ENCODE measurements at places on chromosomes 2 and 18.
A peak's percentile ranks its signal among the peaks of the same experiment; 100 is the strongest.

DNA sequence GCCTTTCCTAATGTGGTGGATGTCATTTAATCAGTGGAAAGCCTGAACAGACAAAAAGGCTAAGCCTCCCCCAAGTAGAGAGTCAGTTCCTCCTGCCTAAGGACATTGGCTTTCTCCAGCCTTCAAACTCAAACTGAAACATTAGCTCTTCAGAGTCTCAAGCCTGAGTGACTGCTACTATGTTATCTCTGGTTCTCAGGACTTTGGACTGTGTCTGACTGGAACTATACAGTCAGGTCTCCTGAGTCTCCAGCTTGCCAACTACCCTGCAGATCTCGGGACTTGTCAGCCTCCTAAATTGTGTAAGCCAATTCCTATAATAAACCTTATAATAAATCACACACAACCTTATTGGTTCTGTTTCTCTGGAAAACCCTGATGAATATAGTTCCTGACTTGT is 12.6 kb downstream of the HYCC2 start:
- DNase-seq = no peak

DNA sequence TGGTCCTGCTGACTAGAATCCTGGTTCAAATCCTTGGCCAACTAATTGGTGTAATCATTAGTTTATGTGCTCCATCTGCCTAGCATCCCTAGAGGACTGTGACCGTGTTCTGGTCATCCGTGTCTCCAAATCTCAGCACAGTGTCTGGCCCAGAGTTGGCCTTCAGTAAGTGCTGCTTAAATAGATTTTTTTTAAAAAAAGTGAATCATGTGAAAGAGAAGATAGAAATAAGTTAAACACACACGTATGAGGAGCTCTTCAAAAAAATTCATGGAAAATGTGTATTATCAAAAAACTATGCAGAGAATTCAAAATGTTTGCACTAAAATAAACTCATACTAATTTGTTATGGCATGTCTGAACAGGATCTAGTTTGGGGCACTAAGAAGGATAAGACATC is 129.3 kb upstream of the TLK1 start:
- no peak for DNase-seq

GRCh38 chr2:43749583-43749982 is 24.3 kb upstream of the DYNC2LI1 start:
- no peak for DNase-seq

DNA sequence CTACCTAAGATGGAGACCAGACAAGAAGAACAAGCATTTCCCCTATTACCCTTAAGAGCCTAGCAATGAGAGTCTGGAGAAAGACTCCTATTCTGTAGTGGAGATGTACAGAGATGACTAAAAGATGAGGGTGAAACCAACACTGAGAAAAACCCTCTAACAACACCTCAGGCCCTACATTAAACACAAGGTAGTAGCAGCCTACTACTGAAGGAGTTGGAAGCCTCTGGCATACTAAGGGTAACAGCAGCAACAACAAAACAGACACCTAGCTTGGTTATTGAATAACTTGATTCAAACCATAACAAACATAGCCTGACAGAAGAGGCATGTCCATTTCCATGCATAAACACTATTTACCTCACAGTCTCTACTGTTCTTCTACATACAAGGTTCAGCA is 60.5 kb downstream of the UGP2 start:
- DNase-seq = no peak

GRCh38 chr2:239775623-239776435 is 249.3 kb downstream of the NDUFA10 start:
- DNase-seq = no peak

- no peak for DNase-seq
Observed at GRCh38 chr2:205808486-205809121, 126.3 kb downstream of the NRP2 start.

GRCh38 chr2:120468136-120468535 is 122.2 kb downstream of the INHBB start:
- DNase-seq = no peak

DNA sequence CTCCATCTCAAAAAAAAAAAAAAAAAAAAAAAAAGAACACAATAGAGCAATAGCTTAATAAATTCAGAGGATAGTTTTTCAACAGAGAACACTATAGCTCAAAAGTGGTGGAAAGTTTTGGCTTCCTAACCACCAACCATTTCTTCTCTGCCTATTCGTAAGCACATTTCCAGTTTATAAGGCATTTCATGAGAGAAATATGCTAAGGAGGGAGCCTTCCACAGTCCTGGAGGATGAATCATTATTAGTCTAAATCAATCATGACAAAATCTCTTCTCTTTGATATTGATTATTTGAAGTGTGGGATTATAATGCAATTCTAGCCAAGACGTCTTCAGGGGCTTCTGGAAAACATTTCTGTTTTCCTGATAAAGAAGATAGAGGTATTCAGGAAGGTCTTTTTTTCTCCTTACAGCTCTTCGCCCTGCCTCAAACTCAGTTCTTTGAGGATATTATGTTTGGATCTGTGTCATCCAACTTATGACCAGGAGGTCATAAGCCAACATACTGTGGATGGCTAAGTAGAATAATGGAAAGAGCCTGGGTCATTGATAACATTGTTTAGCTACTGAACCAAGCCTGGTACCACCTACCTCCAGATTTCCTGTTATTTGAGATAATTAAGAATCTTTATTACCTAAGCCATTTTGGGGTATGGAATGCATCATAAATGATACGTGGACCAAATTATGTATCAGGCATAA is 207.3 kb downstream of the TRIB2 start:
- DNase-seq = peak; percentile 66

- DNase-seq = no peak
Observed at GRCh38 chr2:20291846-20292408, 58.7 kb downstream of the PUM2 start.

DNA sequence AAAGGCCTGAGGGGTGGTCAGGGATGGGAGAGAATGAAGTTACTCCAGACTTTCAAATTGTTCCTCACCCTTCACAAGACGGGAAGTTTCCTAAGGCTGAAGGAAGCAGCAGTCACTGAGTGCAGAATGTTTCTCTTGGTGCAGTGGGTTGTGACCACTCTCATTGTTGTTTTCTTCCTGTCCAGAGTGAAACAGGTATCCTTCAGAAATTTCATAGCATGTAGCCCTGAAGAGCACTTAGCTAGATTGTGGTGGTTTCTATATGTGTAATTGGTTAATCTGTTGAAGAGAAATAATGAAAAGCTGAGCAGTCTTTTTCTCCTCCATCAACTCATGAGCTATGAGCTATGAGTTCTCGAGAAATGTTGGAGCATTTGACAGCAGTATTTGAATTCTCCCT is 96.8 kb downstream of the GPD2 start:
- DNase-seq = no peak

DNA sequence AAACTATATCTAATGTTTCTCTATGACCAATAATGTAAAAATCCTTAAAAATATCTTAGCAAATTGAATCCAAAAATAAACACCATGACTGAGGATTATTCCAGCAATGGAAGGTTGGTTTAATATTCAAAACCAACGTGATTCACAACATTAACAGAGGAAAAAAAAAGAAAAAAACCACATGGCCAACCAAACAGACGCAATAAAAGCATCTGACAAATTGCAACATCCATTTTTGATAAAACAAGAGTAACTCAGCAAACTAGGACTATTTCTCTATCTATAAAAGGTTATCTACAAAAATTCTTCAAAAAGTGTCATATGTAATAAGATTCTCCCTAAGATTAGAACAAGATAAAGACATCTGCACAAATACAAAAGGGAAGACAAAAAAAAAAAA is 28.9 kb downstream of the PPP3R1 start:
- peak; percentile 31 for DNase-seq

DNA sequence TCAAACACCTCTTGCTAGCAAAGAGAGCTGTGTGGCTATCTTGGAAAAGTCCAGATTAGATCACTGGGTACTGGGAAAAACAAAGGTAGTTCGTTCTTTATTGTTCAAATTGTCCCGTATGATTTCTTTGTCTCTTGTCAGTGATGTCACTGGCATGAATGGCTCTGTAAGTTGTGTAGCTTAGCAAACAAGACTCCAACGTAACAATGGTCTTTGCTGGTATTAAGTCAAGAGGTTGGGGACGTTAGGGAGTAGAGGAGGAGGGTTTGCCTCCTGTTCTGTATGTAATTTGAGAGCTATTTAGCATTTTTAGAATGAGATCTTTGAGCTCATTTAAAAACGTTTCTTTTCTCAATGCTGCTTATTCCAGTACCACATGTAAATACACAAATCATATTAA is 216.5 kb upstream of the SP5 start:
- DNase-seq = no peak

GRCh38 chr2:200620606-200621390 is 35.0 kb downstream of the AOX1 start:
- DNase-seq = no peak

DNA sequence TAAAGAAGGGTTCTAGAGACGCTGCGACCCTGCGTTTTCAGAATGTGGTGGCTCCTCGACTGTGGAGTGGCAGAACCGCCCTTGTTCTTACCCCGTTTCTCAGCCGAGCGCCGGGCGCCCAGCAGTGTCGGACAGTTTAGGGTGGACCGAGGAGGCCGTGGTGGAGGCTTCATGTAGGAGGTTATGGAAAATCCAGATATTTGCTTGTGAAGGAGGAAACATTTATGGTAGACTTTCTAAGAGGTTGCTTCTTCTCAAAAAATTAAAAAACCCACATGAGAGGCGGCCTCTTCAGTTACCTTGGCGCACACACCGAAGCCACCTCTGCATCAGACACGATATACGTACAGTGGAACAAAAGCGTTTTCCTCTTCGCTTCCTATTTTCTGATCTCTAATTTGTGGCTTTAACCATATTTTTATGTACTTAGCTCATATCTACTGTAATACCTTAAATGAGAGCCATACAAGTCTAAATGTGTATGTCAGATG is 120.8 kb downstream of the NFATC1 start:
- no peak for DNase-seq

DNA sequence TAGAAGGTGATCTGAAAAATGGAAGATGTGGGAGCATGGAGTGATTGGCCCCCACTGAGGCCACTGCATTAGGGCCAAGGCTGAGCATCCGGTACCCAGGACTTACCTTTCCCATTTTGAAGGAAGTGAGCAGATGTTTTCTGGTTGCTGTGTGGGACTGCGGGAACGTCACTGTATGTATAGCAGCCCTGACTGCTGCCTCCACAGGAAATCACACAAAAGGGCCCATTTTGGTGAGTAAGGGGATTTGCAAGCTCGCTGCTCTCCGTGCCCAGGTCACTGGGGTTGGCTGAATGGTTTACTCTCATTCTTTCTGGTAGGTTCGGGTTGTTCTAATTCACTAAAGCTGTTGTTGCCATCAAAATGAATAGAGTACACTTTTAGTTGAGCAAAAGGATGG is at the start of gene CRYGB:
CRYGB (minus strand) TSS at position 153 of the 400 bp plus-strand sequence; CDS start at position 115, 38 bp downstream.
- no peak for DNase-seq

DNA sequence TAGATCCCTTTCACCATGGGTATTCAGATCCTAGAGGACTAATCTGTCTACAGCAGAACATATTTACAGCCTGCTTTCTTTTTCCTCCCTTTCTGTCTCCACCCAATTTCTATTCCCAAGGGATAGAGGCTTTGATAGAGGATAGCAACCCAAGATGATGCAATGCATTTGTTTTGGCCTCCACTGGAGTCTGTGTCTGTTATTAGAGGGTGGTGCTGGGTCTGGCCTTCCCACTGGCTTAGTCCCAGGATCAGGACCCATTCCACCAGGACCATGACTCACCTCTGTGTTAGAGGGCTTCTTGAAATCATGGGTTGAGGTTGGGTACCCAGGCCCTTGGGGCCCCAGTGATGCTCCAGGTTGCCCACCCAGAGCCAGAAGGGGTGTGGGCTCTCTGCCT is 239.7 kb upstream of the TNP1 start:
- no peak for DNase-seq

DNA sequence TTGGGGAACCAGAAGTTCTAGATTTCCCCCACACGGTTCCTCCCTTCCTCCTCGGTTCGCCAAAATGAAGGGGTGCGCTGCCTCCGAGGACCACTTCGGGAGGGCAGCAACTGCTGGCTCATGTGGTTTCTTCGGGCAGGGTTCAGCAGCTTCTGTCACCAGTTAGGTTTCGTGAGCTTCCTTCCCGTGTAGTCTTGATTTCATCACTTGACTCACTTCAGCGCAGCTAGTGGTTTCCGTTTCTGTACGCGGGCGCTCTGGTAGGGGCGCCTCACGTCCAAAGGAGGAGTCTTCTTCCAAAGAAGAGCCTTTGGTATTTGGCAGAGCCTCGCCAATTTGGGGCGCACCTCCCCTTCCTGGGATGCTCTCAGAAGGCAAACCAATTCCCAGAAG is 485 bp upstream of the GALNT3 start:
- DNase-seq = peak; percentile 57

DNA sequence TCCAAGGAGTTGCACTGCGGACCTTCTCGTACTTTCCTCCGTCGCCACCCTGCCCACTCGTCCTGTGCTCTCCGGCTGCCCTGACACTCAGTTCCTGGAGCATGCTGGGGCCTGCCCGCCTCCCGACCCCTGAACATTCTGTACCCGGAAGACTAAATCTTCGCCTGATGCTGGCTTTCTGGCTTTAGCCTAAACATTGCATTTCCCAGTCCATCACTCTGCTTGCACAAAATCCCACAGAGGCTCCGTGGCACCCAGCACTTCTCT is 550 bp upstream of the SFXN5 start:
- peak; percentile 46 for DNase-seq

DNA sequence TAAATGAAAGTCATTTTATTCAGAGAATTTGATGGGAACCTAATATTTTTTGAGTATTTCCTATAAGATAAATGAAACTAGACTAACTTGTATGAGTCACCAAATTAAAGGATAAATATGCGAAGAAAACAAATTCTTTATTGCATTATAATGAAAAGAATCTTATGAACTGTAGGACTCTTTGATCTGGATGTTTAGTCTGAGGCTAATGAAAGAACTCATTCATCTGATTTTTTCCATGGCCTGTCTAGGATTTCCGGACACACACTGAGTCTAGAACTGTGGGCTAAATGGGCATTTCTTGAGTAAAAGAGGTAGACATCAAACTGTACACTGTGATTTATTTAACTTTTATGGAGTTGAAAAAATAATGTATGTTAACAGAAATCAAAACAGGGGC is 43.0 kb downstream of the ZNF519 start:
- DNase-seq = no peak

- peak; percentile 23 for DNase-seq
Observed at GRCh38 chr2:197500503-197501131, 438 bp downstream of the HSPE1 start.

GRCh38 chr18:72409903-72410302 is 134.2 kb downstream of the CBLN2 start:
- DNase-seq = no peak

Measured in iris pigment epithelial cell (primary cell).